GM13977 (cell line): ENCODE measurements at places on chromosomes 6 and 20.

GRCh38 chr20:40899344-40899743, 129.3 kb upstream of the TOP1 start:
- DNase-seq, result no peak

DNA sequence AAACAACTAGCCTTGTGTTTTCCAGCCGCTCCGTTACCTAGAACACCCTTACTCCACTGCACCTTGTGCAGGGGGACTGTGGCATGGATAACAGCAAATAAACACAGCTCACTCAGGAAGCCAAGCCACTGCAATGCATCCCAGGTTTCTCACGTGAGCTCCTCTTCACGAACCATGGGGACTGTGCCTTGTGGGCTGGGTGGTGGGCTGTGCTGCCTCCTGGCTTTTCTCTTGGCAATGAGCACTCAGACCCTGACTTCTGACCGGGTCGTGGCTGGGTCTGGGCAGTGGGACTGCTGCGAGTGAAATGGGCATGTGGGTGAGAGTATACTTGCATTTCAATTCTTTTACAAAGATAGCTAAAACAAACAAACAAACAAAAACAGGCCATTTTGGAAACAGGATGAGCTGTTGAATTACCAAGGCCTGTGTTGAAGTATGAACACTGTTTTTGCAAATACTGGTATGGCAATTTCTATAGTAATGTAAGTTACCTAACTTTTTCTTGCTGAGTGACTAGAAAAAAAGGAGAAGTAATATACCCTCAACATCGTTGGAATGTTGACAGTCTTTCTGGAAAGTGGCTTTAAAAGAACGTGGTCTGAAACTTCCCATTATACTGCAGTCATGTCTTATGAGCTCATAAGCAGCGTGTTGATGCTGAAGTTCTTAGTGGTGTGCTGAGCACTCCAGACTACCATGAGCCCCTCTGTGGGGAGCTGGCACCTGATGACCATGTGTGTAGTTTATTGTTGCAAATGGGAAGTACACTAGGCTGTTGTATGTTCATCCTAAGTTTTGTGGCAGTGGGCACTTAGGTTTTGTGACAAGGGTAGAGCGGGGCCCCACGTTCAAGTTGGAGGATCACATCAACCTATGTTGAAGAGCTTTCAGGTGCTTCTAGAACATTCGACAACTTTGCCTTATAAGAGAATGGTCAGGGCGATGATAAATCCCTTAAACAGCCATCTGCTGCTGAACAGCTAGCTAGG, 120.4 kb downstream of the ARMC2 start:
- DNase-seq, result no peak

GRCh38 chr6:165768961-165769360, 105.9 kb upstream of the PDE10A start:
- DNase-seq, result no peak

GRCh38 chr6:165677091-165677490, 14.1 kb upstream of the PDE10A start:
- no peak for DNase-seq

GRCh38 chr6:156654919-156655918, 122.0 kb upstream of the ARID1B start:
- no peak for DNase-seq

DNA sequence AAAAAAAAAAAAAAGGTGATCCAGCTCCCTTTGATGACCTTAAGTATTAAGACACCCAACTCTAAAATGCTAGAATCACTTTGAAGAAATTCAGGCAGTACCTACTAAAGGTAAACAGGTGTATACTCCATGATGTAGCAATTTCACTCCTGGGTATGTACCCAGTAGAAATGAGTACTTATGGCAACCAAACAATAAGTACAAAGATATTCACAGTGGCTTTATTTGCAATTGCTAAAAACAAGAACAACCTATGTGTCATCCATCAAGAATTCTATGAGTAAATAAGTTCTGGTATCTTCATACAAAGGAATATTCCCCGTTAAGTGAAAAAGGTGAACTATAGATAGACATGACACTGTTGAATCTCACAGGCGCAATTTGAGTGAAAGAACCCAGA, 29.4 kb downstream of the MDGA1 start:
- no peak for DNase-seq

GRCh38 chr20:22568872-22569344, 15.5 kb downstream of the FOXA2 start:
- no peak for DNase-seq

DNA sequence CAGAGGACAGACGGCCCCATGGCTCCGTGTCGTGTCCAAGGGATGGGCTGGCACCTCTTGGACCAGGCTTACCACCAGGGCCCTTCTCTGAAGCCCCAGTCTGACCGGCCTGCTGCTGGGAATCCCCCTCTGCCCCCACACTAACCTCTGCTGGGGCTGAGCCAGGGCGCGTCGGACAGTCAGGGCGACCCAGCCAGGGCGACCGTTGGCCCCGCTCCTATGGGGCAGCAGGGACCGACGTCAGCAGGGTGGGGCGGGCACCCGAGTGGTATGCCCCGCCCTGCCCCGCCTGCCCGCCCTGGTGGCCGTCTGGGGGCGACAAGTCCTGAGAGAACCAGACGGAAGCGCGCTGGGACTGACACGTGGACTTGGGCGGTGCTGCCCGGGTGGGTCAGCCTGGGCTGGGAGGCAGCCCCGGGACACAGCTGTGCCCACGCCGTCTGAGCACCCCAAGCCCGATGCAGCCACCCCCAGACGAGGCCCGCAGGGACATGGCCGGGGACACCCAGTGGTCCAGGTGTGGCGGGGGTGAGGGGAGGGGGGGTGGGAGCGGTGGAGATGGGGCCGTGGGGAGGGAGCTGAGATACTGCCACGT, at the start of gene SLC17A9:
TSS of gene SLC17A9 (plus strand) at position 337 of the 595 bp plus-strand sequence. CDS start at position 459, 122 bp downstream.
- DNase-seq, result peak; percentile 90

DNA sequence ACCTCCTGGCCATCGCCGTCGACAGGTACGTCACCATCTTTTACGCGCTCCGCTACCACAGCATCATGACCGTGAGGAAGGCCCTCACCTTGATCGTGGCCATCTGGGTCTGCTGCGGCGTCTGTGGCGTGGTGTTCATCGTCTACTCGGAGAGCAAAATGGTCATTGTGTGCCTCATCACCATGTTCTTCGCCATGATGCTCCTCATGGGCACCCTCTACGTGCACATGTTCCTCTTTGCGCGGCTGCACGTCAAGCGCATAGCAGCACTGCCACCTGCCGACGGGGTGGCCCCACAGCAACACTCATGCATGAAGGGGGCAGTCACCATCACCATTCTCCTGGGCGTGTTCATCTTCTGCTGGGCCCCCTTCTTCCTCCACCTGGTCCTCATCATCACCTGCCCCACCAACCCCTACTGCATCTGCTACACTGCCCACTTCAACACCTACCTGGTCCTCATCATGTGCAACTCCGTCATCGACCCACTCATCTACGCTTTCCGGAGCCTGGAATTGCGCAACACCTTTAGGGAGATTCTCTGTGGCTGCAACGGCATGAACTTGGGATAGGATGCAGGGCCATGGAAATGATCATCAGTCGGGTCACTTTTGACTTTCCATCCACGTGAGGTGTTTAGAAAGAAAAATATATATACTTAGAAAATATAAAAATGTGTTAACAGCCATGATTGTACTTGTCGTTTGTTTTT, 868 bp downstream of the MC3R start:
- peak; percentile 10 for DNase-seq

- peak; percentile 64 for DNase-seq
Observed at GRCh38 chr6:3813150-3813780, 35.9 kb upstream of the FAM50B start.

GRCh38 chr6:139425780-139426179, 51.3 kb upstream of the CITED2 start:
- no peak for DNase-seq

- DNase-seq, result no peak
Observed at GRCh38 chr6:3612341-3613041, 139.0 kb downstream of the PXDC1 start.

DNA sequence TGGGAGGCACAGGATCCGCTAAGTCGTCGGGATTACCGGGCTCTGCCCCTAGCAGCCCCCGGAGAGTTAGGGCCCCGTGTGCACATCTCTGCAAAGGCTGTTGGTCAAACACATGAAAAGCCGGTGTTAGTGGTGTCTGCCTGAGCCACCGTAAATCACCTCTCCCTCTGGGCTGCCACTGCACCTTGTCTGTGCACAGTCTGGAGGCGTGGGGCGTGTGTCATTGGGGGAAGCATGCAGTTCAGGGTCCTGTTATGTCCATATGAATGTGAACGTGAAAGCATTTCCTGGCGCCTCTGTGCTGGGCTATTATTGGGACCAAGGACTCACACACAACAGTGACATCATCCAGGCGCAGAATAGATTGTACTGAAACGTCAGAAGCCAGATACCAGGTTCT, 305.6 kb downstream of the NRN1 start:
- DNase-seq, result no peak

GRCh38 chr6:42197555-42198362, 3.0 kb upstream of the GUCA1B start:
- no peak for DNase-seq

DNA sequence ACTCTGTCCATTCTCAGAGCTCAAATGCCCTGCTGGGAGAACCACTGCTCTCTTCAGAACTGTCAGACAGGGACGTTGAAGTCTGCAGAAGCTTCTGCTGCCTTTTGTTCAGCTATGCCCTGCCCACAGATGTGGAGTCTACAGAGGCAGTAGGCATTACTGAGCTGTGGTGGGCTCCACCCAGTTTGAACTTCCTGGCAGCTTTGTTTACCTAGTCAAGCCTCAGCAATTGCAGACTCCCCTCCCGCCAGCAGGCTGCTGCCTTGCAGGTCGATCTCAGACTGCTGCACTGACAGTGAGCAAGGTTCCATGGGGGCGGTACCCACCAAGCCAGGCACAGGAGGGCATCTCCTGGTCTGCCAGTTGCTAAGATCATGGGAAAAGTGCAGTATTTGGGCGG, 21.8 kb upstream of the UFL1 start:
- DNase-seq, result no peak

DNA sequence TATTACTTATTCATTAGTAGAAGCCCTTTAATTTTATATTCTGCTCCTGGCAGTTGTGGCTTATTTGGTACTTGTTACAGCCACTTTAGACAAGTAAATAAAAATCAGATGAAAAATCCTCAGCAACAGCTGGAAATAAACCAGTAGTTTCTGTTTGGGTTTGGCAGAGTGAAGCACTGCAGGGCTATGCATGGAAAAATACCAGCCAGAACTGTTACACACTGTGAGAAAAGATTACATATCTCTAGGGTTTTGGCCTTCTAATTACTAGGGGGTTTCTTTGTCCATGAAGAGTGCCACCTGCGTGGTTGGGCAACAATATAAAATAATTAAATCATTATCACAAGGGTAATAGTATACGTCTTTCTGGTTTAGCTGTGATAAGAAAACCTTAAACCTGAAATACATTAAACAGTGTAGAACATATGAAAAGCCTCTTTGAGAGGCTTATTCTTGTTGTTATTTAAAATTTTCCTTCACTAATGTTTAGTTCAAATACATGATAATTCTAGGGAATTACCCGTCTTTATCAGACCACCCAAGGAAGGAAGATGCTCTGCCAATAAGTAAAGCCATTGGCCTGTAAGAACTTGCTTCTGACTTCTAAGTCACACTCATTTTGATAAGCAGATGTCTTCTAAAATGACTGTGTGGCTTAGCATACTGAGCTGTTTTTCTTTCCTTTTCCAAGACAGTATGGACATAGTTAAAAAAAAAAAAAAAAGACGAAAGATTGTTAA, 320.0 kb upstream of the FLRT3 start:
- no peak for DNase-seq

DNA sequence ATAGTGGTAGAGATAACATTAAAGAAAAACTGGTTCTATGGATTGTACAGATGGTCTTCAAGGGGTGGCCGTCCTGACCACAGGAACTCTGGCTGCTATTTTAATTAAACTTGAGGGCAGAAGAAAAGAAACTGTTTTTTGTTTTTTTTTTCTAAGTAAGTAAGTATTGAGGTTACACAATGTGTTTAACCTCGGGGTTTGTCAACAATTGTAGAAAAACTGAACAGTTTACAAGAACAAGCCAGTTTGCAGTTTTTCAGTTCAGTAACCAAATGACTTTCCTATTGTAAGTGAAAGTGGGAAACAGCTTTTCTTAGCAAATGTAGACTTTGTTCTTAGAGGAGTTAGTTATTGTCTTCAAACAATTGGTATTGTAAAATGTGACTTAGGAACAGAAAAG, 77.0 kb downstream of the PLCB1 start:
- DNase-seq, result peak; percentile 3
